Natural killer cell treated with Interleukin-12 subunit alpha and Interleukin-12 subunit beta and Interleukin-15 and Interleukin-18, amount 100 ng/mL, for 72 hours (primary cell): ENCODE measurements at places on chromosomes 12 and 14. TPM values are rescaled to one million over a fixed set of nuclear protein-coding genes. Genes with fewer than 3 reads are reported as not detected.

DNA sequence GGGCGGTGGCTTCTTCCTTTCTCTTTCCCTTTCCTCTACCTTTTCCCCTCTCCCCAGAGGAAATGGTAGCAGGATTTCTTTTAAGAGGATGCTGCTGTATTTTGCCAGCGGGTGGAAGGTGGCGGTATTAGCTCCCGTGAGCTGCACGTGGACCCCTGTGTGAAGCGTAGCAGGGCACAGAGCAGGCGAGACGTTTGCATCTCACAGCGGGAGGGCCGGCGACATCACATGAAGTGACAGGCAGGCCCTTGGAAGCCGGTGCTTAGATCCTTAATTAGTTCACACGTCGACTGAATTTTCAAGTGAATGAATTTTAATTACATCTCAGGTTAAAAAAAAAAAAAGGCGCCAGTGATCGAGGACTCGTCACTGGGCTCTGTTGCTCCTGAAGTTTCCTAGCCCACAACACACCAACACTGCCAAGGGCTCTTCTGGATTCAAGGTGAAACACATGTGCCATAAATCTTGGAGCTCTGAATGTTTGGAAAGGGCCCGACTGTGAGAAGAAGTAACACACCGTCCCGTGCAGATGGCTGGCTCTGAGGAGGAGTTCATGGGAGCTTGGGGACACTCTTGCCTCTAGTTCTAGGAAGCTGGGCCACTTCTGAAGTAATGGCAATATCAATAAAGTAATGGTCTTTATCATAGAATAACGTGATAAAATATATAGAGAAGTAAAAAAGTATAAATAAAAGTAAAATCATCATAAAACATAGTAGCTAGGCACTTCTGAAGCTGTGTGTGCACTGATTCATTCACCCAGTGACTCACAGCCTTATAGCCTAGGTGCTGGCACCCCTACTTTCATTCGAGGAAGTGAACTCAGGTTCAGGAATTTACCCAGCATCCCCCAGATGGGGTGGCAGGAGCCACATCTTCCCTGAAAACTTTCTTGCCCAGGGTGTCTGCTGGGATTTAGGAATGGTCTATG, 75.3 kb downstream of the AACS start:
- DNase-seq: no peak

CEP170B gene
- 3.4 TPM for total RNA-seq

GRCh38 chr12:49231878-49232655, 32.8 kb upstream of the TUBA1C start:
- no peak for DNase-seq

DNA sequence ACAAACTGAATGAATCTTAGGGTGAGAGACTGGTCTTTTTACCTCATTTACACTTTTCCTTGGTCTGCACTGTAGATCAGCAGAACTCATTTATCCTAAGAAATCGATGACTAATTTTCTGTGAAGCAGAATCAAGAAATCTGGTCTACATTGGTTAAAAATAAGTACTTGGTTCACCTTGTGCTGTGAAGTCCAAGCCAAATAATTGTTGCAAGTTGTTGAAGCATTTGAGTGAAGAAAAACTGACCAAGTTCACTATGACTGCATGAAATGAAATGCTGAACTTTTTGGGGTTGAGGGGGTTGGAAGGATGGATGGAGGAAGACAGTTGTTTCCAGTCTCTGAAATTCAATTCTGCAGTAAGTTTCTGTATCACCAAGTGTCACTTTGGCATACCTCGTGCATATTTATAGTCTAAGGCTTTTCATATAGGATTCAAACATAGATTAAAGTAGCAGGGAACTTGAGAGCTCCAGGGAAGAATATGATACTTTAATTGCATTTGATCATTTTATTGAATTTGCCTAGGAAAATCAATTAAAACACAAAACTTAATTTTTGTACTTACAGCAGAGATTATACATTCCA, 75.0 kb downstream of the FAR2 start:
- DNase-seq: no peak

GRCh38 chr14:74763803-74764531, 851 bp downstream of the YLPM1 start:
- DNase-seq: no peak

GDF3 gene
- total RNA-seq: not detected

MYF6 gene
- not detected for total RNA-seq

AKAP5 gene
- 2.0 TPM for total RNA-seq

- no peak for DNase-seq
These were observed 19.7 kb downstream of the SLC41A2 start for GRCh38 chr12:104938371-104938770.
